ENCODE measurements at places on chromosomes 1 and 21. TPM values are rescaled to one million over a fixed set of nuclear protein-coding genes. Genes with fewer than 3 reads are reported as not detected.

The IL10 gene
- not detected for total RNA-seq

The NBPF1 gene
- 17.9 TPM for total RNA-seq

The NEGR1 gene
- 2.9 TPM for total RNA-seq

The CFAP74 gene
- total RNA-seq: 0.39 TPM

- DNase-seq: no peak
Measured at GRCh38 chr1:44970317-44970716, 16.1 kb downstream of the EIF2B3 start.

All from WTC11 (cell line).